ENCODE measurements at places on chromosomes 4 and X.

DNA sequence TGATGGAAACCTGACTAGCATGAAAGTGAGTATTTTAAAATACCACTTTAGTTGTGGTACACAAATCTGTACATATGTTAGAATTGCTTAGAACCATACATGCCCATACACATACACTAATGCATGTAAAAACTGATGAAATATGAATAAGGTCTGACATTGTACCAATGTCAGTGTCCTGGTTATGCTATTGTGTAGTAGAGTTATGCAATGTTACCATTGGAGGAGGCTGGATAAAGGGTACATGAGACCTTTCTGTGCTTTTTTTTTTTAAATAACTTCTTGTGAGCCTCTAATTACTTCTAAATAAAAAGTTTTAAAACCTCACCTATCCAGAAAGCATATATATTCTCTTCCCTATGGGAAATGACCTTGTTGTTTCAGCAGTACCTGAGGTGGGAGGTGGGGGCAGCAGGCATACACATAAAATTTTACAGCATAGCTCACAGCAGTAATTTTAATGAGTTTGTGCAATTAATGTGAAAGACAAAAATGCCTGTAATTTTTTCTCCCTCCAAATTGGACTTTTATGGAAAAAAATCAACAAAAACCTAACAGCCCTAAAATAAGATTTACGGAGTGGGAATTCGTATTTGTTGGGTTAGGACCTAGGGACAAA lies 97.6 kb downstream of the RAP1GDS1 start:
- DNase-seq = no peak

DNA sequence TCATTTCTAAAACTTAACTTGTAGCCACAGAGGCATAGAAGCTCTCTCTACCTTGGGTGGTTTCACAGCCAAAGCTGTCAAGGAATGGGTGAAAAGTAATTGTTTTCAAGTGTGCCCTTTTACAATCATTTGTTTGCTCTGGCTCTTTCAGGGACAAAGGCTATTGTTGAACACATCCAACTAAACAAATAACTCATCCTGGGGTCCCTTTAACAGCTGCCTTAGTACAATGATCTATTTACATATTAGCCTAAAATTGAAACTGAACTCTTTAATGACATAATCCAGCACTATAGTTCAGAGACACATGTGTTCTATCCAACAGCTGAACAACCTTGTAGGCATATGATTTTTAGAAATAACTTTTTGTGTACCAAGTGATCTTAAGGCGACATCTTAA lies 3.7 kb downstream of the HHIP start:
- DNase-seq = peak; percentile 43

GRCh38 chr4:160570271-160570670 lies 1467.4 kb downstream of the RAPGEF2 start:
- no peak for DNase-seq

DNA sequence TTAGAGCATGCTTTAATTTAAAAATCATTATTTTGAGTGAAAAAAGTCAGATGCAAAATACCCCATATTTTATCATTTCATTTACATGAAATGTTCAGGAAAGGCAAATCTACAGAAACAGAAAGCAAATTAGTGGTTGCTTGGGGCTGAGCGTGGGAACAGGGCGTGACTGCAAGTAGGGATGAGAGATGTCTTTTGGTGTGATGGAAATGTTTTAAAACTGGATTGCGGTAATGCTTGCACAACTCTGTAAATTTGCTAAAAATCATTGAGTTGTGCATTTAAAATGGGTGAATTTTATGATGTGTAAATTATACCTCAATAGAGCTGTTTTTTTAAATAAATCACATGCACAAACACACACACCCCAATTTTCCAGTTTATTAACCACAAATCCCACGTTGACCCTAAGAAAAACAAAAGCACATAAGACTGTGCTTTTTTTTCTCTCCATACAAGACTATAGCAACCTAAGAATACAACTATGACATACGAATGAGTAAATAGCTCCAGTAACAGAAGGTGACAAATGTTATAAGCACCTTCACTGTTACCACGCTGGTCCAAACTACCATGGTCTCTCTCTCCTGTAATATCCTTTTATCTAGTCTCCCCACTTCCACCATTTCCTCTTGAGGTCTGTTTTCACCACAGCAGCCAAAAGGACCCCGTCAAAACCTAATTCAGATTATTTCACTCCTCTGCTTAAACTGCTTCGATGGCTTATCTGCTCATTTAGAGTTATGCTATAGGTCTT lies 37.2 kb downstream of the FRMD7 start:
- DNase-seq = no peak

DNA sequence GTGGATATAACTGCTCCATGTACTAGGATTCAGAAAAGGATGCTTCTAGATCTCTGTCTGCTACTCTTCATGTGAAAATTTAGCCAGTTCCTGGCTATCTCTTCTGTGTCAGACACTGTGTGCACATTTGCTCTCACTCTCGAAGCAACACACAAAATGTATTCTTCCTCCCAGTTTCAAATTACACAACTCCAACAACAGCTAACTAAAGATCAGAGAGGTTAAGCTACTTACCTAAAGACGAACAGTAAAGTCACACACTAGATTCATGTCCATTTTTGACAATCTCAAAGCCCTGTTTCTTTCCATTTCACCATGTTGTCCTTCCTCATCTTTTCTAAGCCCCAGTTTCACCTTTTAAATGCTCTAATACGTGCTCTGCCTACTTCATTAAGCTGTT lies 2.2 kb downstream of the CLNK start:
- no peak for DNase-seq

GRCh38 chr4:3783693-3784306 lies 17.6 kb downstream of the ADRA2C start:
- DNase-seq = no peak

DNA sequence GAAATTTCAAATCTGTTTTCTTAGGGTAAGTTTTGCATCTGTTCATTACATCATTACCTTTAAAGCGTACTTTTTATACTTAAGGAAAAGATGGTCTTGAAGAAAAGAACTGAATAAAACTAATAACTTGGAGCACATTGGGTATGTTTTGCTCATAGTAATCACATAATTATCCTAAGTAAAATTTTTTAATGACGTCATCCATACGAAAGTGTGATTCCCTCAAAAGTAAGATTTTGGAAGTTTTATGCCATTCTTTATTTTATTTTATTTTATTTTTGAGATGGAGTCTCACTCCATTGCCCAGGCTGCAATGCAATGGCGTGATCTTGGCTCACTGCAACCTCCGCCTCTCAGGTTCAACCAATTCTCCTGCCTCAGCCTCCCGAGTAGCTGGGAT lies 1516.6 kb upstream of the TENM3 start:
- DNase-seq = no peak

GRCh38 chrX:39814391-39814790 lies 283.4 kb downstream of the BCOR start:
- DNase-seq = peak; percentile 26

DNA sequence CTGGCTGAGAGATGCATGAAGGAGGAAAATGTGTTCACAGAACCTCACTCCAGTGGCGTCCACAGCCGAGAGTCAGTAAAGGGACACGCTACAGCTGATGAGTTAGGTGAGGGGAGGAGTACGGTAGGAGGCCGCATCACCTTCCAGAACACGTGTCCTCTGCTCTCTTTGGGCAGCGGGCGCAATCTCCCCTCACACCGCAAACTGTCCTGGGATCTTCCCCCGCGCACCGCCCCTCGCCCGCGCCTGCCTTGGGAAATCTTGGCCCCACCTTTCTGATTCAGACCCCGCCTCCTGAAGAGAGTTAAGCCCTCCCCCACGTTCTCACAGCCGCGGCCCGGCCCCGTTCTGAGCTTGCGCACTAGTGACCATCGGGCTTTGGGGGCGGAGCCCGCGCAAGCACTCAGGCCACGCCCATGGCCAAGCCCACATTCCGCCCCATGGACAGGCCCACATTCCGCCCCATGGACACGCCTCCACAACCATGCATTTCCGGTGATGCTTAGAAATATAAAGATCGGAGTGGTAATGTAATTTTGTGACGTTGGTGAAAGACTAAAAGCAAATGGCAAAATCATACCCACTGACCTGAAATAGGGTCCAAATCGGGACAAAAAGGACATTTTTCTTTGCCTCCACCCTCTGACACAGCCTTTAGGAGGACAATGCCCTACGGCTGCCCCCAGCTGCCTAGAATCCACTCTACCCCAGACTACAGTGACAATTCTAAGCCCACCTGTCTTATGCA lies 13.3 kb downstream of the SMIM10 start:
- peak; percentile 93 for DNase-seq
